Kidney glomerular epithelial cell (primary cell): ENCODE measurements at places on chromosomes 6 and 20.
A peak's percentile ranks its signal among the peaks of the same experiment; 100 is the strongest.

- no peak for DNase-seq
Observed at GRCh38 chr6:161674930-161675682, 401.2 kb upstream of the AGPAT4 start.

DNA sequence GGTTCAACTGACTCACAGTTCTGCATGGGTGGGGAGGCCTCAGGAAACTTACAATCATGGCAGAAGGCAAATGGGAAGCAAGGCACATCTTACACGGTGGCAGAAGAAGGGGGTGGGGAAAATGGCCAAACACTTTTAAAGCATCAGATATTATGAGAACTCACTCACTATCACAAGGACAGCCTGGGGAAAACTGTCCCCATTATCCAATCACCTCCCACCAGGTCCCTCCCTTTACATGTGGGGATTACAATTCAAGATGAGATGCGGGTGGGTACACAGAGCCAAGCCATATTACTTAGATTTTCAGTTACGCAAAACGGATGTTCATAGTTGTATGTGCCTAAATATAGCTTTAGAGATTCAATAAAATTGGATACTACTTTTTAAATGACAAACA lies 25.6 kb downstream of the CYP39A1 start:
- DNase-seq, result no peak

DNA sequence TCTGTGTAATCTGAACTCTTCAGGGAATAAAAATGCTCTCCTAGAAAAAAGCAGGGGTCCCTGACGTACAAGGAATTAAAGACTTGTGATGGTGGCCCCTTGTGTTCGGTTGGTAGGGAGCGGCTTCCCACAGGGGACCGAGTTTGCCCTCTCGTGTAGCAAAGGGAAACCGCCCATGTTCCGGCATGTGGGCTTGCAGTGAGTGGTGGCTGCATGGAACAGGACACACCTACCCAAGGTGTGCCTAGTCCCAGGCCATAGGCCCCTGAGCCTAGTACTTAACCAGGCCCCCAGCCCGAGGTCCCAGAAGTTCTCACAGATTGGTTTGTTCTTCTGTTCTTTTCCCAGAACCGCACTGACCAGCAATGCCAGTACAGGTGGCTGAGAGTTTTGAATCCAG lies 15.5 kb downstream of the MYBL2 start:
- DNase-seq, result no peak

GRCh38 chr6:167093922-167094432 lies 28.9 kb upstream of the CCR6 start:
- DNase-seq, result no peak

GRCh38 chr20:4873396-4873795 lies 127.9 kb downstream of the SLC23A2 start:
- no peak for DNase-seq

DNA sequence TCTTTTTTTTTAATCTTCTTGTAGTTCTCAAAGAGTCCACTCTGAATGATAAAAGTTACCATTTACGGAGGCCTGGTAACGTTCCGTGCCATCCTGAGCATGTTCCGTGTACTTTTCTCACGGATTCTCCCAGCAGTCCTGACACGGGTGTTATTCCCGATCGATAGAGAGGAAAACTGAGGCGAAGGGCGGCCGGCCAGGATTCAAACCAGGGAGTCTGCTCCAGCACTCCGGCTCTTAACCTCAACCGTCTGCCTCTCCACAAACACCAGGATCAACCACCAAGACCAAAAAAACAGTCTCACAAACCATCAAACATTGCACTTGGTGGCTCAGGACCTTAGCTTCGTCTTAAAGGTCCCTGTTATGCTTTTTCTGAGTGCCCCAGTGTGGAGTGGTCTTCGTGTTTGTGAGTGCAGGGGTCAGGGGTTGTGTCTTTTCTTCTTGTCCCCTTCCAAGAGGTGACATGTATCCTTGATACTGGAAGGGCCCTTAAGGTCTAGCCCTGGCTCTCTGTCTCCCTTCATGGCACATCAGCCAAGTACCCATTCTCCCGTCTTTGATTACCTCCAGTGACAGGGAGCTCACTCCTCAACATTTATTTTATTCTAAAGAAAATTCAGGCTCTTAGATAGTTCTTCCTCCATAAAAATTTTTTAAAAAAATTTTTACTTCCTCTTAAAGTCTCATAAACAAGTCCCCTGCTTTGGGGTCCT lies 35.1 kb downstream of the SRC start:
- DNase-seq, result no peak

GRCh38 chr20:41147767-41148191 lies 10.4 kb downstream of the PLCG1 start:
- no peak for DNase-seq

DNA sequence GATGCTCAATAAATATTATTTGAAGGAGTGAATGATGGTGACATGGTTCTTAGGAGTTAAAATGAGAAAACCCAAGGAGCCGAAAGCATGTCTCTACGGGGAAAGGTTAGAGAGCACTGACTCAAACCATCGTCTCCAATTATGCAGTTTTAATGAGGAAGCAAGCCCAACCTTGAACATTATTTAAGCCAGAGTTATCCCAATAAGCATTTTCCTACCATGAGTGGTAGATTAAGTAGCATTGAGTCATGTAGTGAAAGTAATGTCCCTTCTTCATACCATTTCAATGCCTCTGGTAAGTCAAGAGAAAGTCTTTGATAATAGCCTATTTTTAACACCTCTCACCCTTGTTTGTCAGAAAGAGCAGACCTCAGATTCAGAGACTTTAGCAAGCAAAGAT lies 13.5 kb downstream of the TSHZ2 start:
- DNase-seq, result no peak

DNA sequence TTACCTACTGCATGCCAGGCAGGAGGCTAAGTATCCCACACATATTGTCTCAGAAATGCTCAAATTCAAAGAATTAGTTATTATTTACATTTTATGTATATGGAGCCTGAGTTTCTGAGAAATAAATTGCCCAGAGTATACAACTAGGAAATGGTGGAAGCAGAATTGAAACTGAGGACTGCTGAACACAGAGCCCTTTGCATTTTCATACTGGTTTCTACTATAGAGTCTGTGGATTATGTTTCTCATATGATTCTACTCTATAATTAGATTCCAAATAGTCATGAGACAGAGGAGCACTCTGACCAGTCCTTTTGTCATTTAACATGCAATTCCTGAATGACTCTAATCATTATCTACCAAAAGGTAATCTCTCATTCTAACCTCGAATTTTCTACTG lies 254.3 kb downstream of the LMBRD1 start:
- DNase-seq, result no peak

- DNase-seq, result no peak
Observed at GRCh38 chr20:57884956-57885355, 175.1 kb upstream of the PMEPA1 start.

- no peak for DNase-seq
Observed at GRCh38 chr6:167663316-167663715, 163.4 kb upstream of the AFDN start.

DNA sequence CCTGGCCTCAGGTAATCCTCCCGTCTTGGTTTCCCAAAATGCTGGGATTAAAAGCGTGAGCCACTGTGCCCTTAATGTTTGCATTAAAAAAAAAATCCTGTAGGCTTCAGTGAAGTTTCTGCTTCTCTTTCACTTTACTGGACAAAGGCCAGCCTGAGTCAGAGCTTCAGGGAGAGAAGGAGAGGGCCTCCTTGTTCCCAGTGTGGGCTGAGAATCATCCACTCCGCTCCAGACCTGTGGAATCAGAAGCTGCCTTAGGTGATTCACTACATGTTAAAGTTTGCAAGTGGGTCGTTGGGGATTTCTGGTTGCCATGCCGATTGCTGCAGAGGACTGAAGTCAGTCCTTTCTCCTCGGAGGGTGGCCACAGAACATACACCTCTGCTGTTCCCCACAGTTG lies 113.3 kb upstream of the EEF1E1 start:
- DNase-seq, result peak; percentile 68

DNA sequence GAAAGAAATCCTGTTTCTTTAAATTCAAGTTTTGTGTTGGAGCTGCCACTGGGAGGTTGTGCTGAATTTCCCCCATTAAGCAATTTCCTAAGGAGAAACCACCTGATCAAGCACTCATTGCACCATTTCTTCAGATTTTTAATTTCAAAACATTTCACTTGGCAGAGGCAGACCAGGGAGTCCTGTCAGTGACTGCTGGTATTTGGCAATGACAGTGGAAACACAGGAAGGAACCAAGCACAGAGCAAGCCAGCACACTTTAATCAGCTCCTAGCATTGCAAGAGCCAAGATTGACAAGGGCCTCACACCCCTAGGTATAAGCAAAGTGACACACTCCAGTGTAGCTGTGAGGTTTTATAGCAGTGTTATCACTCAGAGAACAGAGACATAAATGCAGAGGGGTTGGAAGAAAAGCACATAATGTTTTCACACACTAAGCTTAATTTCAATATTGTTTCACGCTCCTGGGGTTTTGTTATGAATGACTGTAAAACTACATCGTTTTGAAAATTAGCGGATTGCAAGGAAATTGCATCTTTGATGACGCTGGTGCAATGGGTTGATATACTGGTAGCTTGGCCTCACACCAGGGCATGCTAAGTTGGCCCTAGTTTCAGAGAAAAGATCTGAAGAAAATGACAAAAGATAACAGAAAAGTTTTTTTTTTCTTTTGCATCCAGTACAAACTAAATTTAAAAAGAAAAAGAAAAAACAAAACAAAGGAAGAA lies 768.4 kb downstream of the TFAP2A start:
- DNase-seq, result no peak

DNA sequence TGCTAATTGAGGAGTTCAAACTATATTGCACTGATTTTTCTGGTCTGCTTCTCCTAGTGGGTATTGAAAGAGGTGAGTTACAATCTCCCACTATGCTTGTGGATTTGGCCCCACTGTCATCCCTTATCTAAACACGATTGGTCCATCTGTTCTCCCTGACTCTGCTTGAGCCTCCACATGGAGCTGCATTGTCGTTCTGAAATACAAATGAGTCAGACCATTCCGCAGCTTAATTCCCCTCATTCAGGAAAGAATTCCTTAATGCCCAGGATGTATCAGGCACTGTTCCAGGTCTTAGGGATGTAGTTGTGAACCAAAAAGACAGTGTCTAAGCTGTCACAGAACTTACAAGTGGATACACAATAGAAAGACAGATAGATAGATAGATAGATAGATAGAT lies 461.9 kb downstream of the QKI start:
- DNase-seq, result no peak

- DNase-seq, result no peak
Observed at GRCh38 chr20:4020256-4020655, 4.9 kb upstream of the RNF24 start.

- DNase-seq, result no peak
Observed at GRCh38 chr20:32152421-32153155, 43.1 kb downstream of the TM9SF4 start.

GRCh38 chr20:16596991-16597390 lies 23.7 kb upstream of the KIF16B start:
- DNase-seq, result no peak

GRCh38 chr6:106648651-106649308 lies 19.4 kb downstream of the QRSL1 start:
- no peak for DNase-seq

DNA sequence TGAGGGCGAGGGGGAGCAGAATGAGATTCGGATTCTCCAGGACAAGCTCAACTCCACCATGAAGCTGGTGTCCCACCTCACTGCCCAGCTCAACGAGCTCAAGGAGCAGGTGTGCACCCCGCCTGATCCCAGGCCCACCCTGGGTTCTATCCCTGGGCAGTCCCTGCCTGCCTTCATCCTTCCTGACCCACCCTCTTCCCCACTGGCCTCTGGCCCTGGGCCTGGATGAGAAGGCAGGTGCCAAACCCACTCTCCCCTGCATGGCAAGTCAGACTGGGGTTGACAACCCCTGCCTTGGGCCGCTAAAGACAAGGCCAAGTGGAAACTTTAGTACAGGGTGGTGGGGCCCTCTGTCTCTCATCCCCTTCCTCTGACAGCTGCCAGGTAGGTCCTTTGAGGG lies 16.5 kb downstream of the UQCC2 start:
- DNase-seq, result no peak

GRCh38 chr6:41066867-41067304 lies 5.3 kb downstream of the OARD1 start:
- peak; percentile 76 for DNase-seq

- no peak for DNase-seq
Observed at GRCh38 chr6:105884011-105884410, 202.1 kb upstream of the PRDM1 start.

- DNase-seq, result no peak
Observed at GRCh38 chr6:122145741-122146240, 253.7 kb upstream of the HSF2 start.

DNA sequence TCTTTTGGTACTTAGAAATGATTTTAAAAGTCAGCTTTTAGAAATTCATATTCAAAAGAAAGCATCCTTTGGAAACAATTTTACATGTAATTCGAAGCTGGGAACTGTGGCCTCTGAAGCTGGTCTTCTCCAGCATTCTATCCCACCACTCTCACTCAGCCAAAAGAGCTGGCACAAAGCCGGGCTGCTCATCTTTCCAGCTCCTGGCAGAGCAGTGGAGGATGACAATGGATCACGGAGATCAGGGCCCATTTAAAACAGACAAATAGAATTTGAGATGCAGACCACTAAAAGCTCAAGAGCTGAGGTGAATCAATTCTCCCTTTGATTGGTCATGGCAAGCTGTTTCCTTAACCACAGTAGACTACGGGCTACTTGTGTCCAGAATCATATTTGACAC lies 60.6 kb downstream of the OTOR start:
- DNase-seq, result no peak

DNA sequence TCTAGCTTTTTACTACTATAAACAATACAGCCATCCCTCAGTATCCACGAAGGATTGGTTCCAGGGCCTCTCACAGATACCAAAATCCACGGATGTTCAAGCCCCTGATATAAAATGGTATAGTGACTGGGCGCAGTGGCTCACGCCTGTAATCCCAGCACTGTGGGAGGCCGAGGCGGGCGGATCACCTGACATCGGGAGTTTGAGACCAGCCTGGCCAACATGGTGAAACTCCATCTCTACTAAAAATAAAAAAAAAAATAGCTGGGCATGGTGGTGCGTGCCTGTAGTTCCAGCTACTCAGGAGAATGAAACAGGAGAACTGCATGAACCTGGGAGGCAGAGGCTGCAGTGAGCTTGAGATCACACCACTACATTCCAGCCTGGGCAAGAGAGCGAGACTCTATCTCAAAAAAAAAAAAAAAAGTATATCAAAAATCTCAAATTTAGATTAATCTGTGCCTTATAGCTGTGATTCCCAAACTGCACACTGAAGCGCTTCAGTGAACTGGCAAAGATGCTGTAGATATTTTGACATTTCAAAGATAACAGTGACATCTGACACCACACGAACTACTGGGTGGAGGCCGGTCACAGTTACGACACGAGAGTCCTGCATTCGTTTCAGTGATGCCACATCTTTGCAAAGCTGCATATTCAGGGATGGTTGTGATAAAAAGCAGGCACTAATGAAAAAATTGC lies 38.3 kb downstream of the MRS2 start:
- DNase-seq, result no peak
